Neuronal stem cell (in vitro differentiated cells): ENCODE measurements at places on chromosomes 6 and 20.
A peak's percentile ranks its signal among the peaks of the same experiment; 100 is the strongest.

- DNase-seq: no peak
Observed at GRCh38 chr20:52754366-52754765, 217.8 kb upstream of the TSHZ2 start.

DNA sequence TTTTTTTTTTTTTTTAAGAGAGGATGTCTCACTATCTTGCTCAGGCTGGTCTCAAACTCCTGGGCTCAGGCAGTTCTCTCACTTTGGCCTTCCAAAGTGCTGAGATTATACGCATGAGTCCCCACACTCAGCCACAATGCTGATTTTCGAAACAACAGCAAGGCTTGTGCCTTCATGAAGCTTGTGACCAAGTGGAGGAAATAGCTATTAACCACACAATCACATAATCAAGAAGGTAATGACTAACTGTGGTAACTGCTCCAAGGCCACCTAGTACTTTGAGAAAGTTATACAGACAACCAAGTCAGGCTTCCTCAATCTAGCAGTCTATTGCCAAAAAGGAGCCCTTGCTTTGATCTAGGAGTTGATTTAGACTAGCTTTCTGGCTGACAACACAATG lies 46.3 kb downstream of the SOD2 start:
- DNase-seq: no peak

DNA sequence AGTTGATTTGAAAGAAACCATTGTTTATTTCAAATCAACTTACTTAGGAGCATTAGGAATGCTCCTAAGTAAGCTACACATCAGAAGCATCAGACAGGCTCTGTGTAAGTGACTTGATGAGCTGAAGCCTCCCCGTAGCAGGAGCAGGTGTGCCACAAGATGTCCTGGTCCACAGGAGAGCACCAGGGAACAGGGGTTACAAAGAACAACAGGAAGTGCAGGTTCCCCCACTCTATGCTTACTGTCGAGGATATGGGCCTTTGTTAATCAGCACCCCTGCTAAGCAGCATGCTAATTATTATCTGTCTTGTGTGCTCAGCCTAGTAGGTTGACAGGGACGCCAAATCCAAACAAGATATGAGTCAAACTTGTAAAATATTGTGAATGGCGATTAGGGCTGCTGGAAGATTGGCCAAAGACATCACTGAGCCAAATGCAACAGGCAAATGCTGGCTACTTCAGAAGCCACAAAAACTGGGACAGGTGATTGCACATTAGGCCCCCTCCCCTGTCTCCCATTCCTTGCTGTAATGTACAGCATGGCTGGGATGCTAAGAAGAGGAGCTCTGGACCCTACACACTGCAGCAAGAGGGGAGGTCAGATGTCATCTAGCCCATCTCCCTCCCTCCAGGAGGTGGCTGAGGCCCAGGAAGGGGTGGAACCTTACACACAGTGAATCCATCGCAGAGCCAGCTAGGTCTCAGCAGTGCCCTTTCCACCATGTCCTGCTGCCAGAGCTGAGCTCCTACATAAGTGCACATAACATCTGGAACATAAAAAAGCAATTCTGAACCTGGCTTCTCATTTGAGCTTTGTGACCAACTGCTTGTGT lies 939 bp downstream of the TGM3 start:
- no peak for DNase-seq

GRCh38 chr20:42749556-42749955 lies 440.1 kb downstream of the PTPRT start:
- no peak for DNase-seq

- DNase-seq: no peak
Observed at GRCh38 chr20:63024573-63025392, 18.0 kb upstream of the BHLHE23 start.

DNA sequence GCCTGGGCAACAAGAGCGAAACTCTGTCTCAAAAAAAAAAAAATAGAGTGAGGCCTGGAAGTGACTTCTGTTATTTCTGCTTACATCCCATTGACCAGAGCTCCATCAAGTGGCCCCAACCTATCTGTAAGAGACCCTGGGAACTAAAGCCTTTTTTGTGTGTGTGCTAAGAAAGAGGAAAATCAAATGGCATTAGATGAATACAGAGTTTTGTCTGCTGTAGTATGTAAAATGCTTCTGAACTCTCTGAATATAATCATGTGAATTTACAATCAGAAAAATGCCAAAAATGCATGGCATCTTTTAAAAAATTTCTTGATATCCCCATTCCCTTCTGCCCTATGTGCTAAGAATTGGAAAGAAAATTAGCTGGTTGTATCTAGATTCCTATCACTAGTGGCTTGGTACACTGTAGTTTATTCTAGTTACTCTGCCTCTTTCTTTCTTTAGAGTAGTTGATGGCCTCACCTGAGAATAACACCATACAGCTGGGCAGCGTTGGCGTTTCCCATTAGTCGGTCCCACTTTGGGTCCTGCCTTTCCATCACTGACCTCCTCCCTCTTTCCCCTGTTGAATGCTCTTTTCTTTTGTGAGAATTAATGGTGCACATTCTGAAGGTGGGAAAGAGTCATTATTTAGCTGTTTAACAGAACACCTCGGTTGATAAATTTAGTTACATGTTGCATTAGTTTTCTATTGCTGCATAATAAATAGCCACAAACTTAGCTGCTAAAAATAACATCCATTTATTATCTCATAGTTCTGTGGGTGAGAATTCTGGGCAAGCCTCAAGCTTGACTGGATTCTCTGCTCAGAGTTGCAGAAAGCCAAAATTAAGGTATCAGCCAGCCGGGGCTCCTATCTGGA lies 38.2 kb downstream of the SAMD5 start:
- no peak for DNase-seq

GRCh38 chr6:158669145-158670035 lies 19.5 kb downstream of the SYTL3 start:
- DNase-seq: no peak

DNA sequence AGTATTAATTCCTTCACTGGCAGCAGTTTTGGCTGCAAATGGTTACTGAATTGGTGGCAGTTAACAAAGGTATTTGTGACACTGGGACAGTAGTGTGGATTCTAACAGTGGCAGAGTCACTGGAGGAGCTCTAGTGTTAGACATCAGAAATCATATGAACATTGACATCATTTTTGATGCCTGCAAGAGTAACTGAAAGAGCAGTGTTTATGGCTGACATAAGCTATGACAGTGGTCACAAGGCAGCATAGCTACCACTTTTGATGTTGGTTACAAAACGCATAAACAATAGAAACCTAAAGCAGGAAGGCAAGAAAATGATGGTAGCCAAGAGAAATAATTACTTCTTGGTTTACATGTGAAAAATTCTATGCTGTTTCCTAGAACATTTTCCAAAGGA lies 326.7 kb upstream of the MAN1A1 start:
- no peak for DNase-seq

DNA sequence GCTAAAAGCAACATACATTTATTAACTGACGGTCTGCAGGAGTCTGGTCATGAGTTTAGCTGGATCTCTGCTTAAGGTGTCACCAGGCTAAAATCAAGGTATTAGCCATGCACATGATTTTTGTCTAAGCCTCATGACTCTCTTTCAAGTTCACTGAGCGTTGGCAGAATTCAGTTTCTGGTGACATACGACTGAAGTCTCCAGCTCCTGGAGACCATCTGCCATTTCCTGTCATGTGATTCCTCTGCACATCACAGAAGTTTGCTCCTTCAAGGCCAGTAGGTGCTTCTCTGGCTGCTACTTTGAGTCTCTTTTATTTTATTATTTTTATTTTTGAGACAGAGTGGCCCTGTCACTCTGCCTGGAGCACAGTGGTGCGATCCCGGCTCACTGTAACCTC lies 148.4 kb upstream of the EYA4 start:
- DNase-seq: no peak

DNA sequence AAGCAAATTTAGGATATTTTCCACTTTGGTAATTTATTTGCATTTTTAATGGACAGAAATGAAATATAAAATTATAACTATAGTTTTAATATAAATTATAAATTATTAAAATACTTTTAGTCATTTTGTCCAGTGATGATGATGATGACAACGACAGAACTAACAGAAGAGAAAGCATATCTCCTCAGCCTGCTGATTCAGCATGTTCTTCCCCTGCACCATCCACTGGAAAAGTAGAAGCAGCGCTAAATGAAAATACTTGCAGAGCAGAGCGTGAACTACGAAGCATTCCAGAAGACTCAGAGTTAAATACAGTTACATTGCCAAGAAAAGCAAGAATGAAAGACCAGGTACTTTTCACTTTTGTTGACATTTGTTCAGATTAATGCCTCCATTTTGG lies 64.9 kb downstream of the SENP6 start:
- DNase-seq: no peak

DNA sequence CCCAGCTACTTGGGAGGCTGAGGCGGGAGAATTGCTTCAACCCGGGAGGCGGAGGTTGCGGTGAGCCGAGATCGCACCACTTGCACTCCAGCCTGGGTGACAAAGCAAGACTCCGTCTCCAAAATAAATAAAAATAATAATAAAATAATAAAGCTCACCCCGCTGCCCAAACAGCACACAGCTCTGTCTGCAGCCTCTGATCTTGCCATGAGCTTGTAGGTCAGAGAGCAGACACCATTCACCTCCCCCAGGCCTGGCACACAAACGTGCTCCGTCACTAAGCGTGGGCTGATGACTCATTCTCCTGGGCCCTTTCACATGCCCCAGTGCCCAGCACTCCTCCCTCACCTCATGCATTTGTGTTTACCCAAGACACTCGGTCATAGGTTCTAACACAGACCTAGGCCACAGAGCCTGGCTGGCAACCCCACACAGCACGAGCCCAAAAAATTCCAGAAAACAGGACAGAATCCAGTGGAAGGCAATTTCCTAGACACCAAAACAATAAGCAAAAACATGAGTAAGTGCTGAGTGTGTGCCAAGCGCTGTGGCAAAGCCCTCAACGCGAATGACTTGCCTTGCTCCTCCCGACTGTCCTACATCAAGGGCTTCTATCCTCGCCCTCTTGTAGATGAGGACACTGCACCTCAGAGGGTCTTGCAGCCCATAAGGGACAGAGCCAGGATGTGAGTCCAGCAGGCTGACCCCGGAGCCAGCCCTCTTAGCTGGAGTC lies 18.0 kb downstream of the ATP9A start:
- DNase-seq: no peak

GRCh38 chr6:3151691-3152090 lies 5.7 kb downstream of the TUBB2A start:
- DNase-seq: no peak

- DNase-seq: no peak
Observed at GRCh38 chr20:9557411-9557810, 43.0 kb downstream of the LAMP5 start.

- peak; percentile 59 for DNase-seq
Observed at GRCh38 chr6:104969108-104969507, 12.2 kb downstream of the LIN28B start.

- DNase-seq: no peak
Observed at GRCh38 chr20:63060057-63060991, 53.6 kb upstream of the BHLHE23 start.

DNA sequence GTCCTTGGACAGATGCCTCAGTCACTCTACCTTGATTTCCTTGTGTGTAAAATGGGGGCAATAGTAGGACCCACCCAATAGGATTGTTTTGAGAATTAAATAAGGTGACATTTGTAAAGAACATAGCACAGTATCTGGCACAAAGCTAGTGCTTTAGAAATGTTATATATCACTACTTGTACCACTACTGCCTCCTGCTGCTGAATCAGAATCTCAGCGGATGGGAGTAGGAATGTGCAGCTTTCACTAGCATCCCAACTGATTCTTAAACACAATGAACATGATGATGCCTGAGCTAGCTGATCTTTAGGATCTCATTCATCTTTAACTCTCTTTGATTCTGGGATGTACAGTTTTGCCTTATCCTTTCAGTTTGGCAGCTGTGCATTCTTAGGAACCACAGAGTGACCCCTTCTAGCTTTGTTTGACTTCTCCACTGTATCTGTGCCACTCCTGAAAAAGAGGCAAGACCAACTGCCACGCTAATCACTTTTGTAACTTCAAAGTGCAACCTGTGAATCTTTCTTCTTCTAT lies 7.2 kb downstream of the PBOV1 start:
- DNase-seq: no peak

DNA sequence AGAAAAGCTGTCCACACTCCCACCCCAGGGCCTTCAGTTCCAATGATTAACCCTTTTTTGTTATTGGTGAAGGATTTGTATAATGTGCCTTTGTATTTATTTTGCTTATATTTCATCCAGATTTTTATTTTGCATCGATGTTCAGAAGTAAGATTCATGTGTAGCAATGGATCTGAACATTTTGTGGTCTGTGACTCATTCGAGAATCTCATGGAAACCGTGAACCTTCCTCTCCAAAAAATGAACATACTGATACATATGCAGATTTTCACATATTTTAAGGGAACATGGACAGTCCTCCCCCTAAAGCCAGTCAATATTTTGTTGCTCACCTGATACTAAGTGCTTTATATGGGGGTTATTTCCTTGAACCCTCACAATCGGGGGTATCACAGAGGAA lies 421.8 kb upstream of the SOX4 start:
- DNase-seq: no peak

- DNase-seq: no peak
Observed at GRCh38 chr6:20033697-20034407, 178.4 kb downstream of the MBOAT1 start.

GRCh38 chr20:59665656-59666555 lies 61.6 kb downstream of the PHACTR3 start:
- no peak for DNase-seq

- DNase-seq: no peak
Observed at GRCh38 chr6:12294851-12295536, 4.8 kb downstream of the EDN1 start.

- peak; percentile 17 for DNase-seq
Observed at GRCh38 chr6:9503111-9503761, 911.6 kb downstream of the TFAP2A start.

DNA sequence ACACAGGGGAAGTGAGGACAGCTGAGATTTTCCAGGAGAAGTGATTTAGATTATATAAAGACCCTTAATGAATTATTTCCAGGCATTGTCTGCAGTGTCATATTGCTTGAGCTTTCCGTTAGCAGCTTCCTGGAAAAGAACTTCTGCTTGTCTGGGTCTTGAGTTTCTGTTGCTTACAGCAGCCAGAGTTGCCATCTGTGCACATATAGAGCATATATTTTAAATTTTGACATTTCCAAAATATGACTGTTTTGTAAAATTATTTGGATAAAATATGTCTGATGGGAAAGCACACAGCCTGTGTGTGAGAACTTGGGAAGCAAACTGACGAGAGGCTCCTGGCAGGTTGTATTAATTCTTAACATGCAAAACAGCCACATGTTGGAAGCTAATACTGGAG lies 21.0 kb upstream of the NKX2-2 start:
- no peak for DNase-seq

GRCh38 chr6:71157345-71157744 lies 131.3 kb upstream of the OGFRL1 start:
- no peak for DNase-seq

- DNase-seq: no peak
Observed at GRCh38 chr6:144667532-144668503, 382.7 kb downstream of the UTRN start.

- DNase-seq: no peak
Observed at GRCh38 chr6:70680396-70680795, 12.7 kb downstream of the SMAP1 start.

DNA sequence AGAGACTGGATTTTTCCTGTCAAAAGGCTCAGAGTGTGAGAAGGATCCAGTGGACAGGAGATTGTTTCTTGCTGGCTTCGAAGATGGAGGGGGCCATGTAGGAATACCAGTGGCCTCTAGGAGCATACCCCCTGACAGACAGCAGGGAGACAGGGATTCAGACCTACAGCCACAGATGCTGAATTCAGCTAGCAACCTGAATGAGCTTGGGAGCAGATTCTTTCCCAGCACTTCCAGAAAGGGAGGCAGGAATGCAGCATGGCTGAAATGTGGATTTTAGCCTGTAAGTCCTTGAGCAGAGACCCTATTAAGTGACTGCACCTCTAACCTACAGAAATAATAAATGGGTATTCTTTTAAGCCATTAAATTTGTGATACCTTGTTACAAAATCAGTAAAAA lies 44.6 kb downstream of the STXBP5 start:
- DNase-seq: no peak
